T-cell (primary cell): ENCODE measurements at places on chromosomes 3 and 15. TPM values are rescaled to one million over a fixed set of nuclear protein-coding genes. Genes with fewer than 3 reads are reported as not detected.

DNA sequence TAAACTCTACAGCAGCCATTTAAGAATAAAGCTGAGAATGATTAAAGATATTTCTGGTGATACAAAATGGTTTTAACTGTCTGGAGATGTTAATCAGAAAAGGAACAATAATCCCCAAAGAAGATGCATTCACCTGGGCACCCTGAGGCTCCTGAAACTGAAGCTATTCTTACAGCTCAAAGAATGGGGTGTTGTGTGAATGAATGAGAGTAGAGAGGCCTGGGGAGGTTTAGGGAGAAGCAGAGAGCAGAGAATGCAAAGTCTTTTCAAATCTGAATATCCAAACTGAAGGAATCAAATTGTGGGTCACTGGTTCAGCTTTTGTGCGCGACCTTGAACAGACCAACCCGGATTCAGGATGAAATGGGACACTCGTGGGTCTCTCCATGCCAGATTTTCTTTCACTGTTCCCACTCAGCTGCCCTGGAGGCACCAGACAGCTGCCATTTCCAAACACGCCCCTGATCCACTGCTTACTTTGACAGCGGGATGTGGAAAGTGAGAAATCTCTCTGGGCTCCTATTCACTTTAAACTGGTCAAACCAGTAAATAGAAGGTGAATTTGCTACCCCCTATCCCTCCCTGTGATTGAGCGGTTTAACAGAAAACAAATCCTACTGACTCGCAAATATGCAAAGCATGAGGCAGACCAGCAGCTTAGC, 485.5 kb upstream of the THBS1 start:
- no peaks in the 10 kb centered on the region for H3K36me3 ChIP-seq
- DNase-seq: no peak
- no peak overlapping the region for H3K27ac ChIP-seq
- peaks cover 11% of the 10 kb centered on the region for H3K27me3 ChIP-seq

DNA sequence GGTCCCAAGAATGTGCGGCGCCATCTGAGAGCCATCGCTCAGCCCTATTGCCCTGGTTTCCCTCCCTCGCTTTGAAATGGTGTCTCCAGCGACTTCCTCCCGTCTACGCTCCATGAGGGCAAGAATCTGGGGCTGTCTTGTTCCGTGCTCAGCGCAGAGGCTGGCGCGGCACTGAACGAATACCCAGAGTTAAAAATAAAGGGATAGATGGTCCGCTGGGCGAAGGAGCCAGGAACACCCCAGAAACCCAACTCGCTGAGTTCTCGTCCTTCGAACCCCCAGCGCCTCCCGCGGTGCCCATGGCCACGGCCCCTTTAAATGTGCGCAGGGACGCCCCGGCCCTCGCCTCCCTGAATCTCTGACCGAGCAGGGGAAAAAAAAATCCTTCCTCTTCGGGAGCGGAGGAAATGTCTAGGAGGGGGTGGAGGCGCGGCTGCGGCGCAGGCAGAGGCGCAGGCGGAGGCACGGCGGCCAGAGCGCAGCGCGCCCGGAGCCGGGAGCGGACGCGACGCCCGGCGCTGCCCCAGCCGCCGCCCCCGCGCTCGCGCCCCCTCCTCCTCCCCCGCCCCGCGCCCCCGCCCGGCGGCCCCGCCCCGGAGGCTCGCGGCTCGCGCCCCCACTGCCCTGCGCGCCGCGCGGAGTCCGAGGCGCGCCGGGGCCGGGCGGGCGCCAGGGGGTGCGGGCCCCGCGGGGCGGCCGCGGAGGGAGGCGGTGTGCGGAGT, 8.5 kb upstream of the FGD5 start:
- H3K27ac ChIP-seq: no peak overlapping the region
- H3K27me3 ChIP-seq: peaks cover 69% of the 10 kb centered on the region
- H3K36me3 ChIP-seq: no peaks in the 10 kb centered on the region
- peaks cover 4% of the 10 kb centered on the region for H3K4me1 ChIP-seq

DNA sequence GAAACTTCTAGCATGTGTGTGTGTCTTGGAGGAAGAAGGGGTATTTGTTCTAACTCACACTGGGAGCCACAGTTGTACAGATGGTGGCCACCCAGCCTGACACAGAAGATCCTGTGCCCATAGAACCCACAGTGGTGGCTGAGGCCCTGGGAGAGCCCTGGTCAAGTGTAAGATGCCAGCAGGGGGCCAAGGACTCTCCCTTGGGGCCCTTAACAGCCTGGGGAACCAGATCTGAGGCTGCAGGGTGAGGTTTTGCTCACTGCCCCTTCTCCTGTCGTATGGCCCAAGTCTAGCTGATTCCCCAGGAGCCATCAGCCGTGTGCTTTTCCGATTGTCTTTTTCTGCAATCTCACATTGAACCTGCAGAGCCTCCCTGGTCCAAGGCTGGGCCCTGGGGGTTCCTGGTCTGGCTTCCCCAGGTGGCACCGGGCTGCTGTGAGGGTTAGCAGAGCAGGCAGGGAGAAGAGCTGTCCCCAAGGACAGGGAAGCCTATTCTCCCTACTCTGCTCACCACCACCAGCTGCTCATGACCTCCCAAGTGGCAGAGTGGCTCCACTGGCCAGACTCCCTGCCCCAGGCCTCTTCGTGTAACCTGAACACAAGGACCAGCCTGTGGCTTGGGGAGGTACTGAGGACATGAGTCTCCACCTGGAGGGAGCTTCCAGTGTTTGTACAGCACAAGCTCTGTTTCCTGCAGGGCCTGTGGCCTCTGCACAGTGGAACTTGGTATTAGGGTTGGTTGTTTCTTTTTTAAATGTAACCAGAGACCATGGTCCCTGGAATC, 51.9 kb downstream of the CA12 start:
- DNase-seq: no peak
- peaks cover 25% of the 10 kb centered on the region for H3K27me3 ChIP-seq
- no peaks in the 10 kb centered on the region for H3K36me3 ChIP-seq
- H3K4me3 ChIP-seq: no peak overlapping the region
- H3K27ac ChIP-seq: no peak overlapping the region

DNA sequence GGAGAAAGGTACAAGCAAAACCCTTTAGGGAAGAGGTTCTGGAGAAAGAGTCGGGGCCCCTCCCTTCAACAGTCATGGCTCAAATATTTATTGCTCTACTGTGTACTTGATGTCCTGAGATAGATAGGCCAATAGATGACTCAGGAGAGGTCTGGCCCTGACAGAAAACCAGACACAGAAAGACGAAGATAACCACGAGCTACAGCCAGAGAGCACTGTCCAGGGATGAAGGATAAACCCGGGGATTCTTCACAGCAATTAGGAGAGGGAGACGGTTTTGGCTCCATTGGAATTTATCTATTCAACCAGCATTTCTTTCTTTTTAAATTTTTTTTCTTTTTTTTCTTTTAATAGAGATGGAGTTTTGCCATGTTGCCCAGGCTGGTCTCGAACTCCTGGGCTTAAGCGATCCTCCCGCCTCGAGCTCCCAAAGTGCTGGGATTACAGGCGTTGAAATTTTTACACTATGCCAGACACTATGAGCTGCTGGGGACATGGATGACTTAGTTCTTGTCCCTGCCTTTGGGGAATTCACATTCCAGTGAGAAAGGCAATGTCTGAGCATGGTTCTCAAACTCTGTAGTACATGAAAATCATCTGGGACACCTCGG, 4.6 kb upstream of the CIDEC start:
- H3K36me3 ChIP-seq: no peaks in the 10 kb centered on the region
- no peak for DNase-seq
- peaks cover 3% of the 10 kb centered on the region for H3K27me3 ChIP-seq

The OXSM gene
- total RNA-seq: 13.5 TPM

DNA sequence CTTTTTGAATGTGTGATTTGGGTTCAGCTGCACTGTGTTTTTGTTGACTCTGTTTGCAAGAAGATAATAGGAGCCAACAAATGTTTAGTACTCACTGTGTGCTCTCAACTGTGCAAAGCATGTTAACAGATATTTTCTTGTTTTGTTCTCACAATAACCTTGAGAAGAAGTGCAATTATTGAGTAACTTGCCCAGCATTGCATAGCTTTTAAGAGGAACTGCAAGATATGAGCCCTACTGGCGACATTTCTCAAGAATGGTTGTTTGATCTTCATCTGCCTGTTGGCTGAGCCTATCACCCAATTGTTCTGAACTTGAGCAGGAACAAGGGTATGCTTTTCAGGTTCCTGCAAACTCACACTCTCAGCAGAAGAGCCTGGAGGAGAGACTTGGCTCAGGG, 43.4 kb upstream of the AGBL1 start:
- H3K27ac ChIP-seq: no peak overlapping the region
- H3K4me3 ChIP-seq: no peak overlapping the region
- no peaks in the 10 kb centered on the region for H3K4me1 ChIP-seq
- H3K36me3 ChIP-seq: no peaks in the 10 kb centered on the region
- peaks cover 9% of the 10 kb centered on the region for H3K27me3 ChIP-seq
- no peak for DNase-seq

- H3K36me3 ChIP-seq: peaks cover 1% of the 10 kb centered on the region
- H3K27me3 ChIP-seq: peaks cover 13% of the 10 kb centered on the region
- no peak overlapping the region for H3K4me3 ChIP-seq
- H3K27ac ChIP-seq: no peak overlapping the region
- H3K4me1 ChIP-seq: no peaks in the 10 kb centered on the region
Measured at GRCh38 chr3:46666453-46666845, 27.0 kb downstream of the ALS2CL start.

- no peak for DNase-seq
- no peak overlapping the region for H3K4me3 ChIP-seq
- H3K36me3 ChIP-seq: no peaks in the 10 kb centered on the region
- H3K27ac ChIP-seq: no peak overlapping the region
Measured at GRCh38 chr15:39199076-39199475, 381.8 kb upstream of the THBS1 start.

GRCh38 chr15:72315706-72316370, 4.1 kb downstream of the CELF6 start:
- no peaks in the 10 kb centered on the region for H3K27me3 ChIP-seq
- peaks cover 3% of the 10 kb centered on the region for H3K4me1 ChIP-seq
- DNase-seq: no peak
- no peaks in the 10 kb centered on the region for H3K36me3 ChIP-seq
- H3K4me3 ChIP-seq: no peak overlapping the region
